Fibroblast of skin of back (primary cell): ENCODE measurements at places on chromosomes 2 and 18.

DNA sequence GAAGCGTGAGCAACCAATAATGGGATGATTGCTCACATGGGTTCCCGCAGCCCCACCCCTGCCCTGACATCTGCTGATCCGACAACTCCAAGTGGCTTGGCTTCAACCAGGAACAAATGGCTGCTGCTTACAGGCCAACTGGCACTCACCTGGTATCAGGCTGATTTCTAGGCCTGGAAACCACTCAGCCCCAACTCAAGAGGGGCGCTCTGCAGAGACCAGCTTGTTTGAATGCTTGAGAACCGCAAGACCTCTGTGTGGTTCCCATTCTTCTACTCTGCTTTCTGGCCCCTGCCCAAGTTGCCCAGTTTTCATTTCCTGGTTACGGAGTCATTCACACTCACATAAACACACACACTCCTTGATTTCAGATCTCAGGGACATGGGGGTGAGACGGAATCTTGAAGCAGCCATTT is 52.0 kb downstream of the TNP1 start:
- peak; percentile 60 for DNase-seq

DNA sequence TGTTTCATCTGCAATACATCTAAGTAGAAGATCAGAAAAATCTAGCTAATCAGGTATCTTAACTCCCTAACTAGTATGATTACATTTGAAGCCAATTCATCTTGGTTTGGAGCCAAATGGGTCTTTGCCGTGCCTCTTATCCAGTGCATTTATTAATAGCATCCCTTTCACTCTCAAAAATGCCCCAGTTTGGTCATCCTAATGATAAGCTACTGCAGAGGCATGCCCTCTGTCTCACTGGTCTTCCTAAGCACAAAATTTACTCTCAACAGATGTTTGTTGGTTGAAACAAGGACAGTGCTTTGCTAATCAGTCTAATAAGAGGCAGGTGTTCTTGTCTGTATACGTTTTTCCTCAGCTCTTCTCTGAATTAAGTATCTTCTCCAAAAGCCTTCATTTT is 403.2 kb downstream of the RAD51AP2 start:
- no peak for DNase-seq

DNA sequence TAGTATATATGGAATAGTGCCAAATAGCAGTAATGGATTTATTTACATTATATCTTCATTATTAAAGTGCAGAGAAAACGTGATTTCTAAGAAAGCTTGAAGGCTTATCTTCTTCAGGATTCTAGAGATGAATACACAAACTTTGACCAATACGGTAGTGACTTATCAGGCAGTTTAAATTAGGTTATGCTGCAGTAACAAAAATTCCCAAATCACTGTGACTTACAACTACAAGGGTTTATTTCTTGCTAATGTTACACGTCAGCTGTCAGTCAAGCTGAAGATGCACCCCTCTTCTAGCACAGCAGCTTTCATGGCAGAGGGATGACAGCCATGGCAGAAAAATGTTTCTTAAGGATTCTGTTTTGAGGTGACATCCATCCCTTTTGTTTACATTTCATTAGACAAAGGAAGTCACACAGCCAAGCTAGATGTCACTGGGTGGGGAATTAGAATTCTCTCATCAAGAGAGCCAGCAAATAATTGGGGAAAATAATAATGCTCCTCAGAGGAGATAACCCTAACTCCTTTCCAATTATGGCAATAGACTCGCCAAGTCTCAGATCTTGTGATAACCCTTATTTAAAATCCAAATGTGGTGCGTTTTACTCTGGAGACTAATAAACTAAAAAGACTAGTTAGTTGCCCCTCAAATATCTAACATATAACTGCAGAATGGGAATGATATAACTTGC is 268.3 kb upstream of the CYP26B1 start:
- DNase-seq = no peak

DNA sequence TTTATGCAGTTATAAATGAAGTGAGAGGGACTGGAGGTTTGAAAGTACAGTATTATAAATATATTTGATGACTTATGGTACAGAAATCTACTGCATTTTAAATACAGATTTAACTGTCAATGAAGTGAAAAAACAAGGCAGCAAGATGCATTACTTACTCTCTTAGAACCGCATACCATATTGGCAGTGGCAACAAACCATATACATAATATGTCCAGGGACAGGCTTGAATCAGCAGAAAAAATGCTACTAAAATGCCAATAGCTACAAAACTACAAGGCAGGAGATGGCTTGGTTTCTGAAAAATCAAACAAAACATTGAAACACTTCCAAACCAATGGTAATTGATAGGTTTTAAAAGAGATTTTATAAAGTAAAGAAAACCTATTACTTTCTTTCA is 77.2 kb downstream of the PIGN start:
- peak; percentile 73 for DNase-seq

GRCh38 chr2:8202132-8202531 is 479.7 kb upstream of the ID2 start:
- no peak for DNase-seq

DNA sequence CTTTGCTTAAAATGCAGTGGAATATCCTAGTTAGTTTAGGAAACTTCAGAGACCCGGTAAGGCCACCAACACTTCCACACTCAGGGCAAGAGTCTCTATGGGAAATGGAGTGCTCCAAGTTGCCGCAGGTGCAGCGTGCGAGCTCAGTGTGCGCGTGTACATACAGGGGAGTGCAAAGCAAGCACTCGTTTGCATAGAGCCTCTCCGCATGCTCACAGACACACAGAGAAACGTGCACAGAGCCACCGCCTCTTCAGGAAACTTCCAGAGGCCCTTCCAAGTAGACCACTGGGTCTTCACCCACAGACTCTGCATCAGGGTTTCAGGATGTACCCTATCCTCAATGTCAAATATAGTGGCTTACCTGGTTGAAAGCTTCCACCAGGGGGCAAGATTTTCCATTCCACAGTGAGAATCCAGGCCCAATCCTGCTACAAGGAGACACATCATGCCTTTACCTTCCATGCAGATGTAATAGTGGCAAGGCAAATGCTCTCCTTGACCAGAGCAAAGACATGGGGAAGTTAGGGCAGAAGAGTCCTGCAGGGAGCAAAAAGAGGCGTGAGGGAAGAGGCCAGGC is 513.0 kb upstream of the MYT1L start:
- DNase-seq = no peak

- no peak for DNase-seq
Measured at GRCh38 chr18:76670564-76671288, 151.6 kb upstream of the ZNF236 start.

- DNase-seq = no peak
Measured at GRCh38 chr2:70007151-70007550, 45.7 kb upstream of the ASPRV1 start.

GRCh38 chr2:159736048-159736447 is 23.7 kb downstream of the MARCHF7 start:
- DNase-seq = peak; percentile 58

- no peak for DNase-seq
Measured at GRCh38 chr2:230700447-230700846, 12.2 kb upstream of the CAB39 start.

GRCh38 chr2:161488131-161488699 is 72.1 kb downstream of the TBR1 start:
- DNase-seq = no peak

DNA sequence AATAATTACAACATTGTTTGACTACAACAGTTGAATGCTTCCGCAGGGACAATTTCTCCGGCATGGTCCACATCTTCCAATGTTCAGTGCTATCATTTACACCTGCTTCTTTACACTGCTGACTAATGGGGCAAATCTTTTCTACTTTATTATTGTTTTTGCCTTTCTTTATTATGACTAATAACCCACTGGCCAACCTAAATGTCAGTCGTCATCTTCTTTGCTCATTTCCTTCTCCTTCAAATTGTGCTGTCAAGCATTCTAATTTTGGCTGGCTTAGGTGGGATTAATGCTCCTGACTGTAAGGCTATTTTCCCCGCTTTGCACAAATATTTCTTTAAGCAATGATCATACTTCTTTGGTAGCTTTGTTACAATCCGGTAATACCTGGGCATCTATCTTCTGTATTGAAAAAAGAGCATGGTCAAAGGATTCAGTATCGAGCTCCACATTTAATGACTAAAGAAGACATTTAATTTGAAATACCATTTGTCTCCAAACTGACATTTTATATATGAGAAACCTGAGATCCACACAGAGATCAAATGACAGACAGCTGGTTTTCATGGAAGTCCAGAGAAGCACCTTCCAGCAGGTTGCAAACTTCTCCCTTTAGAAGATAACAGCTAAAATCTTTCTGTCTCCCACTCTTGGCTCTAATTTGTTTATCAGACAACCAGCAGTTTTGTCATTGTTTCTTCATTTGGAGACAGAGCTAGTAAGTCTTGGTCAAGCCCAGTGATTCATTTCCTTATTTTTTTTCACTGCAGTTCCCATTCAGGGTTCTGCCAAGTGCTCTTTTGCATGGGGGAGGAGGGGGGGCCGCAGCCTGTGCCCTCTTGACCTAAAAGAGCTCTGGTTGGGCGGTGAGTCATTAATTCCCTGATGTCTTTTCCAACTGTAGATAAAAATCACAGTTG is 132.9 kb downstream of the SOCS6 start:
- peak; percentile 91 for DNase-seq

GRCh38 chr2:23561088-23561487 is 176.1 kb downstream of the KLHL29 start:
- no peak for DNase-seq

GRCh38 chr2:41149054-41149453 is 697.2 kb upstream of the SLC8A1 start:
- no peak for DNase-seq

- DNase-seq = no peak
Measured at GRCh38 chr18:76963936-76964335, 141.6 kb downstream of the ZNF236 start.

DNA sequence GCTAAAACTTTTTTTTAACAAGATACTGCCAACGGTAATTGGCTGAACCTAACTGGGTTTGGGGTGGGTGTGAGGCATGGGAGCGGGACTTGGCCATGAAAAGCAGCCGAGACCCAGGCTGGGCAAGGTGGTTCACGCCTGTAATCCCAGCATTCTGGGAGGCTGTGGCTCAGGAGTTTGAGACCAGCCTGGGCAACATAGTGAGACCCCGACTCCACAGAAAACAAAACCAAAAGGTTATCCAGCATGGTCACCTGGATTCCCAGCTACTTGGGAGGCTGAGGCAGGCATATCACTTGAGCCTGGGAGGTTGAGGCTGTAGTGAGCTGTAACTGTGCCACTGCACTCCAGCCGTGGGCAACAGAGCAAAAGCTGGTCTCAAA is 11.0 kb upstream of the SEMA4C start:
- no peak for DNase-seq

- DNase-seq = no peak
Measured at GRCh38 chr2:224025874-224026273, 13.2 kb downstream of the SERPINE2 start.

DNA sequence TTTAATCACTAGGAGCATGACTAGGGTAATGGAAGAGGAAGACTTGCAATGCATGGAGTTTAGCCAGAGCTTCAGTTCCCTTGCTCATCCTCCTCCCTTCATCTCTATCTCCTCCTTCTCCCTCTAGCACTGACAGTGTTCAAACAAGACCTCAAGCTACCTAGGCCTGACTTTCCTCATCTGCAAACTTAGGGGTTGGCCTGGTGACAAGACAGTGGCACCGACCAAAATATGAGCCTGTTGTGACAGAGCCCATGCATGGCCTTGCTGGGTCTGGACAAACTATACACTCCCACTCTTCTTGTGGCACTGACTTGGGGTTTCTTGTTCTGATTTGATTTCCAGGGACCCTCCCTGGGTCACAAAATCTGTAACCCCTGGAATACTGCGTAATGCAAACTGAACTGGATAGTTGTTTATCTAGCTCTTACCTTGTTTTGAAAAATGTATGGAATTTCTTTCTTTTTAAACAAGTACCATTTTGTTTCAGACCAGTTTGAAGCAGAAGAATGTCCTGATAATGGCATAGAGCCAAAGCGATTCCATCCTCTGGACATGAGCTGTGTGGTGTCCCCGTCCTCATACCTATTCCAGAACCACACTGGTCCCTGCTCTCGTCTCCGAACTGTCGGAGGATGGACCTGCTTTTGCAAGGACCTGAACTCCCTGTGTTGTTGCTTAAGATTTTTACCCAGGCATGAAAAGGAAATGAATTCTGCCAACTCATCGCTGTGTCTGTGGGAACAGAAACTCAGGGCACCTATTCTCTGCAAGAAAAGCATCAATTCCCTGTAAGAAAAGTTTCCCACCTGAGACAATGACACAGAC is 33.4 kb upstream of the PPP4R1 start:
- DNase-seq = peak; percentile 28

DNA sequence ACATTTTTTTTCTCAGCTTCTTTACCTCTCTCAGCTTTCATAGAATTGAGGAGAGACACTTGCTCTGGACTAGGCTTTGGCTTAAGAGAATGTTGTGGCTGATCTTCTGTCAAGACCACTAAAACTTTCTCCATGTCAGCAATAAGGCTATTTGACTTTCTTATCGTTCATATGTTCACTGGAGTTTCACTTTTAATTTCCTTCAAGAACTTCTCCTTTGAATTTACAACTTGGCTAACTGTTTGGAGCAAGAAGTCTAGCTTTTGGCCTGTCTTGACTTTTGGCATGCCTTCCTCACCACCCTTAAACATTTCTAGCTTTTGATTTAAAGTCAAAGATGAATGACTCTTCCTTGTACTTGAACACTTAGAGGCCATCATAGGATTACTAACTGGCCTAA is 104.4 kb upstream of the SLC39A10 start:
- no peak for DNase-seq

GRCh38 chr18:21857871-21858270 is 117.3 kb downstream of the MIB1 start:
- no peak for DNase-seq

DNA sequence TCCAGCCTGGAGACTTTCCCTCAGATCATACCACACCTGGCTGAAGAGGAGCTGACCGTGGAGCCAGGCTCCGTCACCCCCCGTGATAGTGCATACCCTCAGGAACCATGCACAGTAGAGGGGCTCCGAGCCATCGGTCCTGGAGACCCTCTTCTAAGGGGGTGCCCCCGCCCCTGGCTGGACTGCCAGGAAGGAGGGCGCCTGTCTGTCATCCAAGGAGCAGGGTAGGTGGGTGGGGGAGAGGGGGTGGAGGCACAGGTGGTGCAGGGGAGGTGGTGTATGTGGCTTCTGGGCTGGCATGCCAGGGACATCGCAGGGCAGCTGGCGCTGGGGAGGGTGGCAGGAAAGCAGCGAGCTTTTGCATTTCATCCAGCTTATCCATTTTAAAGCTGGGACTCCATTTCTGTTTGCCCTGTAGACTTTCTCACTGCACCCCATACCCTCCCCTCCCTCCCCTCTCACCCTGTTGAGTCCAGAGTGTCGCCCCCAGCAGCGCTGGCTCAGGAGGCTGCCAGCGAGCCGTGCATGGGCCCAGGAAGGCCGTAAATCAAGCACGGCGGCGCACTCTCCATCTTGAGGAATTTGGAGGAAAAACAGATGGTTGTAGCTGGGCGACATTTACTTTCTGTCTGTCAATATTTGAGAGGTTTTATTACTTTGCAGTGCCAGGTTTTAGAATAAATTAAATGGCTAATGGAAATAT is 56.2 kb upstream of the HS6ST1 start:
- no peak for DNase-seq
